ENCODE measurements at places on chromosomes 6 and 20. TPM values are rescaled to one million over a fixed set of nuclear protein-coding genes. Genes with fewer than 3 reads are reported as not detected.

GABRR1 gene
- 0.24 TPM for total RNA-seq

ANKRD66 gene
- not detected for total RNA-seq

TRIM31 gene
- total RNA-seq = not detected

PKIB gene
- total RNA-seq = not detected

BMP7 gene
- 23.0 TPM for total RNA-seq

OPRL1 gene
- total RNA-seq = 0.75 TPM

- DNase-seq = no peak
Measured at GRCh38 chr6:84779380-84779779, 15.0 kb upstream of the TBX18 start.

GRCh38 chr6:79949233-79949632 is 1.9 kb upstream of the ELOVL4 start:
- no peak for DNase-seq

GRCh38 chr6:71056656-71057055 is 99.8 kb upstream of the B3GAT2 start:
- DNase-seq = no peak

DNA sequence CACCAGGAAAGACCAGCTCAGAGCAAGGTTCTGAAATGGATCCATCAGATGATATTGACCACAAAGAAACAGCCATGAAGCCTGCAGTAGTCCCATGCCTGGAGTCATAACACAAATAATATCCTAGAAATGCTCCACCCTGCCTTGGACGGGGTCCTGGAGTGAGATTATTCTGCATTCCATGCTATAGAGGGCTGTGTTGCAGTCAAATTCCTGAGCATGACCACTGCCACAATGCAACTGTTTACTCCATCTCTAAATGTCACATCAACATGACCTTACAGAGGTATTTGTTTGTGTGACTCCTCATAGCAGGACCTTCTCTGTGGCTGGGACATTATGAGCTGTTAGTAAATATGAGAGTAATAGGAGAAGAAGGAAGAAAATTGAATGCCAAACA is 257.5 kb upstream of the TCF21 start:
- DNase-seq = no peak

- DNase-seq = no peak
Measured at GRCh38 chr20:7038029-7038428, 270.5 kb downstream of the BMP2 start.

GRCh38 chr6:21850691-21851090 is 257.1 kb downstream of the SOX4 start:
- DNase-seq = no peak

DNA sequence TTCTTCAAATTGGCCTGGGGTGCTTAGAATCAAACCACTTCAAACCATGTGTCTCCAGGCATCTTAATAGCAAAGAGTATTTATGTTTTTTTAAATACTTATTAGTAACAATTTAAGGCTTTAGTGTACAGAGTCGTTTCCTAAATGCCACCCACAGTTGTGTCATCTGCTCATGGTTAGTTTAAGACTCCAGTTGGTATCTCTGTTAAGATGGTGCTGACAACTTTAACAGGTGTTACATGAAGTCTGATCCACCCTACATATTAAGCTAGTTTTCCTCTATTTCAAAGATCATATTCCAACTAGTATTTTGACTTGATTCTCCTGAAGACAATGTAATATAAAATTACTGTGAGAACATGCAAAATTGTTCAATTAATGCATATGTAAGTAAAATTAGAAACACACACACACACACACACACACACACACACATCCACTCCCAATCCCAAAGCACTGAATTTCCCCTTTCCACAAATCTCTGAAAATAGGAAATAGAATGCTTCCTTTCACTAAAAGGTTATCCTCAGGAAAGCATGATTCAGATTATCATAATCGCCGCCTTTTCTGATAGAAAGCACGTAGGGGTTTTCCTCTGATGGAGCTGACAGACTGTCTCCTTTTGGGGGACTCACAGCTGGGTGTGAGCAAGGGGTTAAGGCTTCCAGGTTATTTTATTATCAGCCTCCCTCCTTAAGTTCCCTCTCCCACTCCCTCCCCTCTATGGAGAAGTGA is 10.5 kb downstream of the CNKSR3 start:
- no peak for DNase-seq

DNA sequence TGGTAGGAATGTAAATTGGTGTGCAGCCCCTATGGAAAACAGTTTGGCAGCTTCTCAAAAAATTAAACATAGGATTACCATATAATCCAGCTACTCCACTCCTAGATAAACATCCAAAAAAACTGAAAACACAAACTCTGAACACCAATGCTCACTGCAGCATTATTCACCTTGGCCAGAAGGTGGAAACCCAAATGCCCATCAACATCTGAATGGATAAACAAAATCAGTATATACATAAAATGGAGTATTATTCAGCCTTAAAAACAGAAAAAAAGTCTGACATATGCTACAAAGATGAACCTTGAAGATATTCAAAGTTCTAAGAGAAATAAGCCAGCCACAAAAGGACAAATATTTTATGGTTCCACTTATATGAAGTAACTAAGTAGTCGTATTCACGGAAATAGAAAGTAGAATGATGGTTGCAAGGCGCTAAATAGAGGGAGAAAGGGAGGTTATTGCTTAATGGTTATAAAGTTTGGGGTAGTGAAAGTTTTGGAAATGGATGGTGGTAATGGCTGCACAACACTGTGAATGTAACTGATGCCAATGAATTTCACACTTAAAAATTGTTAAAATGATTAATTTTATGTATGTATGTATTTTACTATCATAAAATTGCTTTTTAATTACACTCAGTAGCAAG is 4.0 kb downstream of the PHF10 start:
- no peak for DNase-seq

DNA sequence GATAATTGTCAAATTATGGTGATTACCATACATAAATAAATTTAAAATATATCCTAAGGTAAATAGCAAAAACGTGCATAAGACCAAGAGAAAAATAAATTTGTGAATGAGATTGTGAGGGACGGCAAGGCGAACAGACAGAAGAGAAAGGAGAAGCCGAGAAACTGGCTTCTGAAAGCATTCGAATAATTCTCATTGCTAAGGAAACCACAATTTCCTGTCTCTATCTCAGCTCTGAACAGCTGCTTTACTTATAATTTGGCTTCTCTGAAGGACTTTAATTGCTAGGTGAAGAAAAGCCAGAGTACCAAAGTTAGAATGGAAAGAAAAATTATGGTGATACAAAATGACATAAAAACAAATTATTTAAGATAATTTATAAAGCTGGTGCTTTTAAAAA is 79.0 kb upstream of the RGS17 start:
- no peak for DNase-seq

DNA sequence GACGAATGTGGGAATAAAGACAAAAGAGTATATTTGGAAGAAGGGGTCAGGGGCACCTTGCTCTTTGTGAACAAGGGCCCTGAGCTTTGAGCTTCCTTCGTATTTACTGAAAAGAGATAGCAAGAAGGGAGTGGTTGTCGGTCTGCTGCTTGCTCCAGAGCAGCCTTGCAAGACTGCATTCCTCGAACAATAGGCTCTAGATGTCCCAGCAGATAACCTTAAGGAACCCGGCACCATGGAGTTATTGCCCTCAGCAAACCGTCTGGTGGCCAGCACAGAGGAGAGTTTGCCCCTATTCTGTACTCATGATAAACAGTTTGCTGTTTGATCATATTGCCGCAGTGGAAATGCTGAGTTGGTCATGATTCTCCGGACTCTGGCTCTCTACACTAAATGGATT is 22.7 kb downstream of the HLA-DRB1 start:
- no peak for DNase-seq

DNA sequence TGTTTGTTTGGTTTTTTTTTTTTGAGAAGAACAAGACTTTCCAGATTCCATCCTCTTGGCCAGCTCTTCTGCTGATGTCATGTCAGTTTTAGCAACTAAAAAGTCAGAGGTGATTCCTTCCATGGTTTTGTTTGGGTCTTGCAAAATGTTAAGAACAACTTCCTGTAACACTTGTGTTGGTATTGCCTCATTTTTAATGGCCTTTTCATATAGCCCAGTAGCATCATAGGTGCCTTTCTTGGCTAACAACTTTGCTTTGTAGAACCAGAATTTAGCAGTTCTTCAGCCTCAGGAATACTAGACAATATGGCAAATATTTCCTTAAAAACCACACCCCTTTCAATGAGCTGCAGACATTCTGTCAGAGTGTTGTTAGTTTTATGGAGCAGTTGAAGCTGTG is 99.5 kb upstream of the SIRPG start:
- no peak for DNase-seq

DNA sequence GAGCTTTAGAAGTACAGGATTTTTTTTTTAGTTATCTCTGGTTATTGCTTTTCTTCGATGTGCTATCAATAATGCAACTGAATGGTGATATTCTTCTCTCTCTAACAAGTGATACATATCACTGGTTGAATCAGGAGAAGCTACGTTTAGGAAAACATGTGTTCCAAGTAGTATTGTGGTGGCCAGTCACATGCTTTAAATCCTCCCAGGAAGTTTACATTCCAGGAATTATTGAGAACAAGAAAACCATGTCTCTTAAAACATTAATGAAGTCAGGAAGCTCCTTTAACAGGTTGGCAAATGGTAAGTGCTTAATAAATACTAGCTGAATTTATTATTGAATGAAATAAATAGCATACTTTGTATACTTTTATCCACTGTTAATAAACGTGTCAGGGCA is 371.1 kb downstream of the BCKDHB start:
- DNase-seq = no peak

DNA sequence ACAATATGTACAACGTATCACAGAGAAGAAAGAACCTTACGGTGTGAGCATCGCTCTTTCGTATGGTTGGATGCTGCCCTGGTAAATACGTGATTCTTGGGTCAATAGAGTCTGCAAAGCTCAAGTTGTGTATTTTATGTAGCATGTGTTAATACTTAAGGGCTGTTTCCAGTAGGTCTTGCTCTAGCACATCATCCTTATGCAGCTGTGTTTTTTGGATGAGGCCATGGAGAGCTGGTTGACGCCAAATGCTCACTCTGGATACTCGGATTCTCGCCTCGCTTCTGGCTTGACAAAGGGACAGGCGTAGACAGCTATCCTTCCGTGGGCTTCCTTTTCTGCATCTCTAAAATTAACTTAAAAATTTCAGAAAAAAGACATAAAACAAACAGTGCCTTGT is 38.9 kb downstream of the SNRNP48 start:
- DNase-seq = no peak

DNA sequence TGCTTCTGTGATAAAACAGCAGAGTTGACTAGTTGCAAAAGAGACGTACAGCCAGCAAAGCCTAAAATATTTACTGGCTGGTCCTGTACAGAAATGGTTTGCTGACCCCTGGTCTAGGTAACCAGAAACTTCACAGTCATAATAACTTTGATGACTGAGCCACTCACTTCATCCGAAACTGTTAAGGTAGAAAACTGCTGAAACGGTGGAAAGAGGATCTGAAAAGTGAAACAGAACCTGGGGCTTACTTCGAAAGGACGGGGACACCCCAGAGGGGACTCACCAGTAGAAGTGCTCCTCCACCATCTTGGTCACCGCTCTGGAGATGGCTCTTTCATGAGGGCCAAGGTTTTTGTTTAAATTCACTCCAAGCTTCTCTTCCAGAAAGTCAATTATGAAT is 16.4 kb downstream of the FAXC start:
- no peak for DNase-seq

GRCh38 chr20:8196096-8196495 is 64.0 kb downstream of the PLCB1 start:
- DNase-seq = no peak

All from right atrium auricular region (tissue), 2 donors.